ENCODE measurements at places on chromosomes 11 and 22.
A peak's percentile ranks its signal among the peaks of the same experiment; 100 is the strongest.

GRCh38 chr11:76702336-76703128 lies 32.0 kb upstream of the LRRC32 start:
- no peak for DNase-seq

DNA sequence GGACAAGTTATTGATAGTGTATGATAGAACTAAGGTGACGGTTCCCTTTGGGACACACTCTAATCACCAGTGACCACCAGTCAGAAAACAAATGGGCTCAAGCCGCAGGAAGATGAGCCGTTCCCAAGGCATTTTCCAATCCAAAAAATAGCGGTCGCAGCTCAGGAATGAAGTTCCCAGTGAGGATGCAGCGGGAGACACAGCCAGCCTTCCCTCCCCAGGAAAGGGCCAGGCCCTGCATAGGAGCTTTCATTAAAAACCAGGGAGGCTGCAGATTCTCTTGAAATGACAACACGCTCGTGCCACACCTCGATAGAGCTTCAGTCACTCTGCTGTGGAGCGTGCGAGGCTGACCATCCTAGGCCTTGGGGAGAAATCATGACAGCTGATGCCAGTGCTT lies 65.8 kb upstream of the WNT7B start:
- DNase-seq = no peak

- DNase-seq = no peak
Observed at GRCh38 chr22:36375071-36375980, 12.4 kb downstream of the MYH9 start.

- no peak for DNase-seq
Observed at GRCh38 chr11:123235117-123235655, 40.1 kb upstream of the CLMP start.

GRCh38 chr22:44256085-44256484 lies 56.7 kb downstream of the SHISAL1 start:
- DNase-seq = no peak

- DNase-seq = no peak
Observed at GRCh38 chr22:28112548-28113043, 193.5 kb upstream of the PITPNB start.

- DNase-seq = no peak
Observed at GRCh38 chr11:123474994-123475393, 44.9 kb downstream of the GRAMD1B start.

GRCh38 chr22:25935266-25936058 lies 193.5 kb downstream of the MYO18B start:
- DNase-seq = no peak

- DNase-seq = no peak
Observed at GRCh38 chr11:119509969-119510401, 87.0 kb upstream of the THY1 start.

DNA sequence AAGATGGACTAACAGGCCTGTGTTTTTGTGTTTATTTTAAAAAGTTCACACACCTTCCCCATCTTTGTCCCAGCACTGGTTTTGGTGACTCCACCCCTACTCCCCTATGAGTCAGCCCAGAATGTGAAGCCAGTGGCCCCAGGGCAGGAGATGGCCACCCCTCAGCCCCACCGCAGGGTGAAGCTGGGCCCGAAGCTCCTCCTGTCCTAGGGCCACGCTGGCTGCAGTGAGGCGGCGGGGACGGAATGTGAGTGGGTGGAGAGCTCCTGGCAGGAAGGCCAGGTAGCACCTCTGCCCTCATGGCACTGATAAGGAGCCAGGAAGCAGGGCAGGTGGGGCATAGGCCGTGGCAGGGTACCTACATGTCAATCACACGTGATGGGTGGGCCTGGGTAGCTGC lies 39.9 kb downstream of the SGSM3 start:
- no peak for DNase-seq

GRCh38 chr22:50205781-50206569 lies 5.2 kb downstream of the SELENOO start:
- no peak for DNase-seq

DNA sequence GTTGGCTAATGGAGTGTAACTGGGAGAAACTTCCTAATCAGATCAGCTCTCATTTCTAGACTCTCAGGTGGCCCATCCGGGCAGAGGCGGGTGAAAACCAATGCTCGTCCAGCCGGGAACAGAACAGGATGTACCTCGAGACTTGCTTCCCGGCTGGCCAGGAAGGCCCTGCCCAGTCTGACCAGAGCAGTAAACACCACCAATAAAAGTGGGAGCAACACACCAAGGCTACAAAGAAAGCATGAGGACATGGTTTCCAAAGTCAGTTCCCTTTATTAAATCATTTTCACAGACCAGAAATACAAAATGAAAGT lies 940 bp upstream of the TNKS1BP1 start:
- DNase-seq = no peak

GRCh38 chr11:46006418-46007070 lies 84.1 kb downstream of the LARGE2 start:
- DNase-seq = peak; percentile 45

DNA sequence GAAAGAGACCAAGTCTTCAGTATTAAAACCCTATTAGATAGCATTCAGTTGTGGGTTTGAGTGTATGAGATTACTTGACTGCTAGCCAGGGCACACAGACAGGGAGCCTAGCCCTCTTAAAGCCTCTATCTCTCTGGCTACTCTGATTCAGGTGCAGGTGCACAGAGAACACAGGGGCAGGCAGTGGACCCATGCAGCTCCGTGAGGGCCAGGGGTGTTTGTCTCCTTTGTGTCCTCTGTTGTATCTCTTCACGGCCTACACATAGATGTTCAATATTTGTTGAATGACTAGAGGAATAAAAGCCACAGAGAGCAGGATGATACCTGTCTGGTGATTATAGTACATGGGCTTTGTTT lies 21.5 kb upstream of the AIFM3 start:
- no peak for DNase-seq

DNA sequence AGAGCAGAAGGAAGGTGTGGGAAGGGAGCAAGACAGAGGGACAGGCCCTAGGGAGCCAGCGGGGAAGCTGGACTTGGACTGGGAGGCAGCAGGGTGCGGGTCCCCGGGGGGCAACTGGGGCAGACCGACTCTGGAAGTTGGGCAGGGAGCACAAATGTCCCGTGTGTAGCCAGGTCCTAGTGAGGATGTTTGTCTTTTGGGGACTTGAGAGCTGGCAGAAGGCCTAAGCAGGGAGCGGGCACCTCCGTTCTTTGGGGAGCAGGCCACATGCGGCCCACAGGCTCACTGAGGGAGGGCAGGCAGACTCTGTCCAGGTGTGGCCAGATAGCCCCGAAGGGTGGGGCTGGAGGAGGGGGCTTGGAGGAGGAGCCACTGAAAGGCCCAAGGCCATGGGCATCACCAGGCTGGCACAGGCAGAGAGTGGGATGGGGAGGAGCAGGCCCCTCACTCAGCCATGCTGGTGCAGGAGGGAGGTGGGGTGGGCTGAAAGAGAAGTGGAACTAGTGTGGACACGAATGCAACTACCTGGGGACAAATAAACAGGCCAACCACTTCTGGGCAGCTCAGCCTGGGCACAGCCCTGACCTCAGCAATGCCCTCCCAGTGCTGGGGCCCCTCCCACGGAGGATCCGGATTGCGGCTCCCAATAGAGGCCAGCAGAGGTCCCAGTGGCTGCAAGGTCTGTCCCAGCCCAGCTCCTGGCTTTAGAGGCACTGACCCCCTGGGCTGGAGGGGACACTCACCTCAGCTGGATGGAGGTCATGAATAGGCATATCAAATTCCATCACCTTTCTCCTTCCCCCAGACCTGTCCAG lies 1.3 kb upstream of the SCARF2 start:
- DNase-seq = no peak

DNA sequence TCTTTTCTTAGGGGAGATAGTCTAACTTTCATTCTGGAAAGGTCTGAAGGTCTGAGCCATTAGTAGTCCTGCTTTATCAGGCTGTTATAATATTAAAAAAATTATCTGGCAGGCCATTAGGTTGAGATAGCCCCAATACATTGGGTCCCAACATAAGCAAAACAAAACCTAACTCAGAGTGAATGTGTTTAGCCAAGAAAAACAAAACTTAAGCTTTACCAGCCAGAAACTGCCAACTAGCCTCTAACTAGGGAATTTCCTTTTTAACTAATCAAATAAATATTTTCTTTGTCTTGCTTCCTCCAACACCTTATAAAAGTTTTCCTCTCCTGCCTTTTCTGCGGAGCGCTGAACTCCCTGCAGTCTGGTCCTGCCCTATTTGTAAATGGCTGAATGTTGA lies 1137.7 kb upstream of the CNTN5 start:
- DNase-seq = no peak

DNA sequence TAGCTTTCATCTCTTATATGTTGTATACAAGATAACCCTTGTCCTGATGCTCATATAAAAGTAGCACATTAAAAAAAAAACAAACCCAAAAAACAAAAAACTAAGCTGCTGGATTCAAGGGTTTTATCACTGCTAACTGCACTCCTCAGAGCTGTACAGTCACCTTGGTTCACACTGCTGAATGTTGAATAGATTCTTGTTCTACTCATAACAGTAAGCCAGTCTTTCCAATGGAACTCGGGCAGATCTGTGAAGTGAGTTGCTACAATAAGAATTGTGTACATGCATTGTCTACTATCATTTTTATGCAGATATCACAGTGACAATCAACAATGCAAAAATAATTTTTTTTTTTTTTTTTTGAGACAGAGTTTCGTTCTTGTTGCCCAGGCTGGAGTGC lies 4.7 kb downstream of the HARBI1 start:
- DNase-seq = no peak

GRCh38 chr11:14320020-14320419 lies 39.0 kb downstream of the RRAS2 start:
- peak; percentile 59 for DNase-seq

DNA sequence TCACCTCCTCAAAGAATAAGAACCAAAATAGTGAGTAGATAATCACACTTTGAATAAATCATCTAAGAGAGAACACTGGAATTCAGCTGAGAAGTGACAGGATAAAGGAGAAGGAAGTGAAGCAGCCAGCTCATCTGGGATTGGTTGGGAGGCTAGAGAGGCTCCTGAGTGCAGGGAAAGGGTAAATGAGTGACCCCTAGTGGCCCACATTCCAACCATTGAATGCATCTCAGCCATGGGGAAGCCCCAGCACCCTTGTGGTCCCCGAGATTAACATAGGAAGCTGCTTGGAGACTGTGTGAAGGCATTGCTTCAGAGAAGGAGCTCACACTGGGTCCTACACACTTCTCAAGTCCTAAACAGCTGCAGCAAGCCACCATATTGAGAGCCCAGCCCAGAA lies 82.3 kb downstream of the JRKL start:
- no peak for DNase-seq

GRCh38 chr11:30984827-30985226 lies 384.7 kb downstream of the DCDC1 start:
- no peak for DNase-seq

- no peak for DNase-seq
Observed at GRCh38 chr11:44597358-44598012, 32.0 kb downstream of the CD82 start.

- no peak for DNase-seq
Observed at GRCh38 chr11:111906680-111907079, 4.9 kb downstream of the CRYAB start.

DNA sequence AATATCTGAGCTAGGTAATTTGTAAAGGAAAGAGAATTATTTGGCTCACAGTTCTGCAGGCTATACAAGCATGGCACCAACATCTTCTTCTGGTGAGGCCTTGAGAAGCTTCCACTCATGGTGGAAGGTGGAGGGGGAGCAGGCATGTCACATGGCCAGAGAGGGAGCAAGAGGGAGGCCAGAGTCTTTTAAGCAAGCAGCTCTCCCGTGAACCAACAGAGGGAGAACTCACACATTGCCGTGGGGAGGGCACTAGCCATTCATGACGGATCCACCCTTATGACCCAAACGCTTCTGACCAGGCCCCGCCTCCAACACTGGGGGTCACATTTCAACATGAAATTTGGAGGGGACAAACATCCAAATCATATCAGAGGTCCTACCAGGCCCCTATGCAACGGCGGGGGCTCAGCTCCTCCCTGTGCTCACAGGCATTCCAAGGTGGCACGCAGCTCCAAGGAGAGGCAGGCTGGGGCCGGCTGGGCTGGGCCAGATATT lies 4.6 kb downstream of the C11orf96 start:
- DNase-seq = no peak

- DNase-seq = no peak
Observed at GRCh38 chr22:35307372-35307771, 7.7 kb downstream of the TOM1 start.

DNA sequence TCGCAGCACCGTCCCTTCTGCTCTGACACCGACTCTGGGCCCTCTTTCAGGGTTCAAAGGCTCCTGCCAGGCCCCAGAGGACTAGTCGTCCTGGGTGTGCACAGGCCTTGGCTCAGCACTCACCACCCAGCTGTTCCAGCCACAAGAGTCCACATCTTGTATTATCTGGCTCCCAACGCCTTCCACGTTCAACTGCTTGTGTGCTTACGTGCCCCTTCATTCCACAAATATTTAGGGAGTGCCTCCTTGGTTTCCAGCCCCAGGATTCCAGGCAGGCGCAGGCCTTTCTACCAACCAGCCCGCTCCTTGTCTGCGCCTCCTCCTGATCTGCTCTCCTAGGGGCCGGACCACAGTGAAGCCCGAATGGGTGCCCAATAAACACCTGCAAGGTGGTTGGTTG lies 70.9 kb downstream of the SCUBE1 start:
- DNase-seq = no peak

Measured in central memory CD4-positive, alpha-beta T cell (primary cell).